NCI-H187 treated with DMSO at 0.1 percent for 48 hours (cell line): ENCODE measurements at places on chromosomes 12 and 14.

GRCh38 chr14:91946622-91947474 is 646 bp downstream of the FBLN5 start:
- DNase-seq: no peak

DNA sequence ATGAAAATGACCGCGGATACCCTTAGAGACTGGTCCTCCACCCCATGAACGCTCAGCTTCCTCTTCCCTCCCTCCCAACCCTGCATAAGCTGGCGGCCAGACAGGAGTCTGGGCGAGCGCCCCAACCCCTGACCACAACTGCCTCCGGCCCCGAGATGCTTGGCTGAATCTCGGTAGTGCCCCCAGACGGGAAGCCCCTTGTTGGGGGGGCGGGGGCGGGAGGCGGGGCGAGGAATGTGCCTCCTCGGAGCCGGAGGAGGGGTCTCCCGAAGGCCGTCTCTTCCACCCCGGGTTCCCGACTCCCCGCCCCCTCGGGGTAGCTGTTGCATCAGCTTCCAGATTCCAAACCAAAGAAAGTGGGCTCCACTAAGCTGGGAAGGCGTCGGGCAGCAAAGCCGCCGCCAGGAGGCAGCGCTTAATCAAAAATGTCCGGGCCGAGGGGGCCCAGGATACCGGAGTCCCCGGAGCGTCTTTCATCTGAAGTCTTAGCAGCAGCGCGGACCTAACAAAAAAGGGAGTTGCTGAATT is 7.1 kb upstream of the MRPL52 start:
- no peak for DNase-seq

DNA sequence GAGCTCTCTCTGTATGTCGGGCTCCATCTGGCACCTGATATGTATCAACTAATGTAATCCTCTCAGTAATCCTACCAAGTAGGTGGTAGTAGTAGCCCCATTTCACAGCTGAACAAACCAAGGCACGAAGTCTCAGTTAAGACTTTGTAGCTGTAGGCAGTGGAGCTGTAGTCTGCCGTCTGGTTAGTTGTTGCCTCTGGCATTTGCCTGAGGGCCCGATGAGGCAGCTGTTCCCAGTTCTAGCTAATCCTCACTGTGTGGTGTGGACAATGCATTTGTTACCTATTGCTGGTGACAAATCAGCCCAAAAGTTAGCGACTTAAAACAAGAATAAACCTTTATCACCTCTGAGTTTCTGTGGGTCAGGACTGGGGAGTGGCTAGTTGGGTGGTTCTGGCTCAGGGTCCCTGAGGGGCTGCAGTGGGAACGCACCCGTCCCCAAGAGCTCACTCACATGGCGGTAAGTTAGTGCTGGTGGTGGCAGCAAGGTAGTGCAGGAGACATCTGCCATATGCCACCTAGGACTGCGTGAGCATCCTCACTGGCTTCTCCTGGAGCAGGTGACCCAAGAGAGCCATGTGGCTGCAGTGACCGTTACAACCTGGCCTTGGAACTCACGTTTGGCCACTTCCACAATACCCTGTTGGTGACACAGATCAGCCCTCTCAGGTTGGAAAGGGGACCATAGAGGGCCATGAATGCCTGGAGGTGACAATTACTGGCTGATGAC is 5.6 kb downstream of the AACS start:
- no peak for DNase-seq

- DNase-seq: no peak
These were observed 7.0 kb upstream of the B4GALNT3 start for GRCh38 chr12:452667-453210.

- DNase-seq: no peak
These were observed 12.5 kb upstream of the MARK3 start for GRCh38 chr14:103372552-103373304.

DNA sequence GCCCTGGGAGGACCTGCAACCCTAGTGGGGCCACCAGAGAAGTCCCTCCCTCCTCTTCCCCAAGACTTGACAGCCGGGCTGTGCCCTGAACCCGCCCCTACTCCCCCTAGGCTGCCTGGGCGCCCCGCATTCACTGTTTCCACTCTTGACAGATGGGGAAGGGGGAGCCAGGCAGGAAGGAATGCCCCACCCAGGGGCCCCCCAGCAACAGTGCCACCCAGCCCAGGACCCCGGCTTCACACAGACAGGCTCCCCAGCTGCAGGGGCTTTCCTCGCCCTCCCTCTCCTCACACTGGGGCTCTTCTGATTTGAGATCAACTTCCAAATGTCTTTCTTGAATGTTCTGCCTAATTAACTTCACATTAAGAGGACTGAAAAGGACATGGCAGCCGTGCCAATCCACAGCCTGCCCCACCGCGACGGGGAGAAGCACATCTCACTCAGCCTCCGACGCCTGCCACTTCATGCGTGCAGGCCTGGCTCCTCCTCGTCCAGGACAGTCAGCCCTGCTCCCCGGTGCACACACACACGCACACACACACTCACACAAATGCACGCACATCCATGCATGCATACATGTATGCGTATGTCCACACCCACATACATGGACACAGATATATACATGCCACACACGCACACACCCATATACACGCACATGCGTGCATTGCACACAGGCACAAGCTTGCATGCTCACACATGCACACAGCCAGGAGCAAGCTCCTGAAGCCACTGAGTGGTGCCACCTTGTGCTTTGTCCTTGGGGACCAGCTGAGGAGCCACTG is 19.6 kb upstream of the C14orf180 start:
- no peak for DNase-seq

- DNase-seq: no peak
These were observed at the start of gene PRR4 for GRCh38 chr12:10849425-10849878. TSS of gene PRR4 (minus strand) at chr12:10849475. CDS start at chr12:10849437, 38 bp downstream.

- no peak for DNase-seq
These were observed 12.9 kb upstream of the KRT73 start for GRCh38 chr12:52631264-52631663.

GRCh38 chr14:39374851-39375250 is 57.4 kb downstream of the FBXO33 start:
- no peak for DNase-seq

DNA sequence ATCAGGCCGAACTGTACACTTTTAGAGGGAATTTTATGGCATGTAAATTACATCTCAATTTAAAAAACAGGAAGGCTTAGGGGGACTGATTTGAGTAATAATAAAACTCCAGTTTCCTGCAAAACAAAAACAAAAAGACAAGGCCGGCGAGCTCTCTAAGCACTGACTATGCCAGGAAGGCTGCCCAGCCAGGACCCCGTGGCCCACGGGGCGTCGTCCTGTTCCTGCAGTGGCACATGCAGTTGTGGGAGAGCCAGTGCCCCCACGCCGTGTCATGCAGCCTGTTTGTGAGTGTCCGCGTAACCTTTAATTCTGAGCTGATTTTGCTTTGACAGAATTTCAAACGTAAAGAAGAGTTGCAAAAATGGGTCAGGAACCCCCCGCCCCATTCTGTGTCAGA is 10.5 kb downstream of the XRCC3 start:
- DNase-seq: no peak

GRCh38 chr12:122265886-122266229 is 436 bp downstream of the VPS33A start:
- no peak for DNase-seq

DNA sequence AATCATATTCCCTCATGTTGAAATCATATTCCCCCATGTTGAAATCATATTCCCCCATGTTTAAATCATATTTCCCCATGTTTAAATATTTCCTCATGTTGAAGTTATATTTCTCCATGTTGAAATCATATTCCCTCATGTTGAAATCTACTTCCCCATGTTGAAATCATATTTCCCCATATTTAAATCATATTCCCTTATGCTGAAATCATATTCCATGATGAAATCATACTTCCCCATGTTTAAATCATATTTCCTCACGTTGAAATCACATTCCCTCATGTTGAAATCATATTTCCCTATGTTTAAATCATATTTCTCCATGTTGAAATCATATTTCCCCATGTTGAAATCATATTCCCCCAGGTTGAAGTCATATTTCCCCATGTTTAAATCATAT is 34.6 kb upstream of the ADGRD1 start:
- no peak for DNase-seq

DNA sequence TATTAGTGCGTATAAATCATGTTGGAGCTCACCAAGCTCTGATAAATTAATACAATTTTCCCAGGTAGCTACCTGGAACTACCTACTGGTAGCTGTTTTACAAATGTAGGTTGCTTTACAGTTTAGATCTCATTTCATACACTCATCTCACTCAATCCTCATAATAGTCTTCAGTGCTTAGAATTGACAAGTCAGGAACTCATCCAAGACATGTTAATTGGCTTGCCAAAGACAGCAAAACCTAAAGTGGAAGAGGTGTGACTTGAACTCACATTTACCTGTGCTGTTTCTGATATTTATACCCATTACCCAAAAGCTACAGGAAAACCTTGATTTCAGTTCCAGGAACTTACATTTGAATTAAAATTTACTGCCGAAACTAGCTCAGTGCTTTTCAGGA is 296.7 kb downstream of the DIO2 start:
- DNase-seq: no peak

GRCh38 chr14:30874120-30874998 is at the start of gene COCH:
TSS of gene COCH (plus strand) at chr14:30874559. CDS start at chr14:30874939, 380 bp downstream.
- DNase-seq: no peak

DNA sequence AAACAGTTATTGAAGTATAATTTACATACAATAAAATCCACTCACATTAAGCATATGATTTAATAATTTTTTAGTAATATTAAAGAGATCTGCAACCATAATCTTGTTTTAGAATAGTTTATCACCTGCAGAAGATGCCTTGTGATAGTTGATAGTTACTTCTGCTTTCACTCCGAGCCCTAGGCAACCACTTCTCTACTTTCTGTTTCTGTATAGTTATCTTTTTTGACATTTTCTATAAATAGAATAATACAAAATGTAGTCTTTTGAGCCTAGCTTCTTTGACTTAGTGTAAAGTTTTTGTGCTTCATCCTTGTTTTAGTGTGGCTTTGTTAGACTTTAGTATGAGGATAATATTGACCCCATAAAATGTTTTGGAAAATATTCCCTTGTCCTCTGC is 111.0 kb downstream of the MNAT1 start:
- no peak for DNase-seq

GRCh38 chr14:97777622-97778355 is 980.6 kb downstream of the VRK1 start:
- DNase-seq: no peak

DNA sequence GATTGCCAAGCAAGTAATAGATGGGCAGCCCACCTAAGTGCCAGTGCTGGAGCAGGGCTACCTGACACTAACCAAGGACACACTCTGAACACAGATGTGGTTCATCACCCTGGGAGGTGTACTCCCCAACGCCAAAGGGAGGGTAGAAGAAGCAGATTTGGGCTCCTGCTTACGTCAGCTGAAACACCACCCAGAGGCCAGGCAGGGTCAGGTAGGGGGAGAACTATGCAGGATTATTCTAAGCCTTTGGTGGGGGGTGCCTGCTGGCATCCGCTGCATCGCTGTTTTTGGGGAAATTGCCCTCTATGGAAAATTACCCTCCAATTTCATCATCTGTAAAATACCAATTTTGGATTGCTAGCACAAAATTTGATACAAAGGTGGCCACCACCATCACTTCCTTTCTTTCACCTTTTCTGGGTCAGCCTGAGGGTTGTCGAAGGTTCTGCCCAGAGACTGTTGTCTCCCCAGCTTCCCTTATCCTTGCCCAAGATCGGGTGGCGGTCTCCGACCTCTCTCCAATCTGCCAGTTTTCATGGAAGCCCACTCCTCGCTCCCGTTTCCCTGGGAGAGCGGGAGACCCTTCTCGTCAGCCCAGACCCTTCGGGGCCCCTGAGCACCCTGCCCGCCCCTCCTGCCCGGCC is 535 bp downstream of the BIN2 start:
- no peak for DNase-seq

DNA sequence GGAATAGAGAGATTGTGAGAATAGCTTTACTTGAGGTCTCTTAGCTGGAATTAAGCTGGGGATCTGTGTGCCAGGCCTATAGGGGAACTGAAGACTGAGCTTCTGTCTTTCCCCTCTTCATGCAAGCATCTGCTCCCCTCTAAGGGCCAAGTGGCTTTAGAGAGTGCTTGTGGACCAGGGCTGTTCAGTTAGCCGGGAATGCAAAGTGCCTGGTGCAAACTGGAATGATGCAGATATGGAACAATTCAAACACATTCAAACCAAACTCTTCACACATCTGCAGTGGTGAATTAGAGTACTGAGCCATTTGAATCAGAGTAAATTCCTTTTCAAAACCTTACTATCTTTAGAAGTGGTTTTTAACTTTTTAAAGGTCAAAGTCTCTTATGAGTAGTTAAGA is 99.0 kb downstream of the LIN7A start:
- peak; percentile 65 for DNase-seq

- DNase-seq: no peak
These were observed 17.5 kb downstream of the BCL11B start for GRCh38 chr14:99254328-99255009.

DNA sequence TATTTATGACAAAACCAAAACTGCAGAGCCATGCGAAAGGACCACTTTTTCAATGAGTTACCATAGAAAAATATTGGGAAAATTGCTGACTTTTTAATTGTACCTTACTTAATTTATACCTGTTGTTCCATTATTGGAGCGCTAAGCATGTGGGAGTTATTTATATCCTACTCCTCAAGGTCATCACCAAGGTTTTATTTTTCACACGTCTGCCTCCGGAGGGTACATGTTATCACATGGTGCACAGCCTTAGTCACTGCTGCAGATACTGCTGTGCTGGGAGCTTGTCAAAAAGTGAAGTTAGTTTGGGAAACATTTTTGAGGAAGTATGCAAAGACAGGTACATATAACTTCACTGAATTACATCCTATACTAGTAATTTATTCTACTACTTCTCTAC is 1444.3 kb downstream of the AACS start:
- DNase-seq: no peak

DNA sequence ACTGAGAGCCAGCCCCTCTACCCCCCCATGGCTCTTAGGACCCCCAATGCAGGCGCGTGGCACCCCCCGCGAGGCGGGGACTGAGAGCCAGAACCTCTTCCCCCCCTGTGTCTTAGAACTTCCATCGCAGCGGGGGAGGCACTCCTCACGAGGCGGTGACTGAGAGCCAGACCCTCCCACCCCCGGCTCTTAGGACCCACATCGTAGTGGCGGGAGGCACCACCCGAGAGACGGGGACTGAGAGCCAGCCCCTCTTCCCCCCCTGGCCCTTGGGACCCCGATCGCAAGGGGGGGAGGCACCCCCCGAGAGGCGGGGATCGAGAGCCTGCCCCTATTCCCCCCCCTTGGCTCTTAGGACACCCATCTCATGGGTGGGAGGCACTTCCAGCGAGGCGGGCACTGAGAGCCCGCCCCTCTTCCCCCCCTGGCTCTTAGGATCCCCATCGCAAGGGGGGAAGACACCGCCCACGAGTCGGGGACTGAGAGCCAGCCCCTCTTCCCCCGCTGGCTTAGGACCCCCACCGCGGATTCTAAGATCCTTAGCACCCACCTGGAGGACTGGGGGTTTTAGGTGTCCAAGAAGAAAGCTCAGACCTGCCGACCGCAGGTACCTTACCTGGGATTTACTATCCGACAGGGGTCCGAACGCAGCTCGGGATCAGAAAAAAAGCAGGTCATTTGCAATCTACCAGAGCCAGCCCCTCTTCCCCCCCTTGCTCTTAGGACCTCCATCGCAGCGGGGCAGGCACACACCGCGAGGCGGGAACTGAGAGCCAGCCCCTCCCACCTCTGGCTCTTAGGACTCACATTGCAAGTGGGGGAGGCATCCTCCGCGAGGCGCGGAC is 44.9 kb downstream of the DDX11 start:
- DNase-seq: peak; percentile 32
